ENCODE measurements at places on chromosomes 4 and X.

GRCh38 chr4:24978291-24979075 is 52.3 kb downstream of the LGI2 start:
- no peak for DNase-seq

- no peak for DNase-seq
These were observed 144.6 kb upstream of the ARHGEF9 start for GRCh38 chrX:63929608-63930007.

DNA sequence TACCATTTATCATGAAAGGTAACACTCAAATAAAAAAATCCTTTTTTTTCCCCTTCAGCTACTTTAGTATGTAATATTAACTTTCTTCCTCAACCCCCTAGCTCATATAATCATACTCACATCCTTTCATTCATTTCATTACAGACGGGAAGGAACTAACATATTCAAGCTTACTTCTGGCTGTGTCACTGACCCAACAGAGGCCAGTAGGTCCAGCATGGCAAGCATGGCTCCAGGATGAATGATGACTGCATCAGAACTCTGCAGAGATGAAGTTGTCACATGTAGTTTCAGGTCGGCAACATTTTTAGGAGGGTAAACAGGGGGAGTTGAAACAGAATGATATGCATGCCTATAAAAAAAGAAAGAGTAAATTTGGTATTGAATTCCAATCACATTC is 163.4 kb downstream of the WDFY3 start:
- no peak for DNase-seq

DNA sequence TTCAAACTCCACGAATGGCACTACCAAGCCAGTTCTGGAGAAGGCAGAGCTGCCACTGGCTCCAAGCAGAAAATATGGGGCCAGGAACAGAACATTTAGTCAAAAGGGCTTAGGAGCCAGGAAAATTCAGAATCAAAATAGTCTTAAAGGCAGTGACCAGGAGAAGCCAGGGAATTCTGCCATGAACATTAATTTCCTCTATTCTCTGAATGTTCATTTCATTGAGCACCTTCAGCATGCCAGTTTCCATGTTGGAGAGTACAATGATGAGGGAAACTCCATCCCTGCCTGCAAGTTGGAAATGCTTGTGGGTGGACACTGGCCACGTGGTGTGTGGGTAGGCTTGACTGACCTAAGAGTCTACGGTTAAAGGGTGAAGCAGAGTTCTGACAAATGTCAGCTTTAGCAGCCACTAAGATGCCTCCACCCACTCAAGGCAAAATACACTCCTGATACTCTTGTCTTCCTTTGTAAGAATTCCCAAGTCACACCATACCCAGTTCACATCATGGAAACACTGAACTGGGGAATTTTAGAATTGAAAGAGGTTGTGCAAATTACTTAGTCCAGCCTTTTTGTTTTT is 190.1 kb upstream of the C1QTNF7 start:
- DNase-seq, result no peak

DNA sequence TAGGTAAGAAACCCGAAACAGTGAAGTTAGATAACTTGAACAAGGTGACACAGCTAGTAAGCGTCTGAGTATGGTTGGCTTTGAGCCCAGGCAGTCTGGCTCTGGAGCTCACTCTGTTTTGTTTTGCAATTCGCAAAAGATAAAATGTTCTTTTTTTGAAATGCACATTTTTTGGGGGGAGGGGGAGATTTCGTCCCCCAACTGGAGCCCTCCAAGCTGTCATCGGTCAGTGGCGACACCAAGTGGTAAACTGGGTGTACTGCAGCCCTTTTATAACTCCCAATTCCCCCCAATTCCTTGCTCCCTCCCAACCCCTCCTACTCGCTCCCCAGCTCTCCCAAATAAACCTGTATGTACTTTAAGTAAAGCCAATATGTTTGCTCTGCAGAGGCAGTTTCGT is 2.8 kb upstream of the CLCN5 start:
- peak; percentile 41 for DNase-seq

DNA sequence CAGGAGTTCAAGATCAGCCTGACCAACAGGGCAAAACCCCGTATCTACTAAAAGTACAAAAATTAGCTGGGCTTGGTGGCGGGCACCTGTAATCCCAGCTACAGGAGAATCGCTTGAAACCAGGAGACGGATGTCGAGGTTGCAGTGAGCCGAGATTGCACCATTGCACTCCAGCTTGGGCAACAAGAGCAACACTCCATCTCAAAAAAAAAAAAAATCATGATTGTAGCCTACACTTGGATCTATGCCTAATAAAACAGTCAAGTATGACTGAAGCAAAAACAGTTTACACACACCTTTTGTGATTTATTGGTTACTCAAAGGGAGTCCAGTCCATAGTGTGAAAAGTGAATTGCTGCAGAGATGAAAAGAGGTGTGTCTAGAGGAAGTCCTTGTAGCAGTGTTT is 34.7 kb upstream of the TASL start:
- peak; percentile 75 for DNase-seq

DNA sequence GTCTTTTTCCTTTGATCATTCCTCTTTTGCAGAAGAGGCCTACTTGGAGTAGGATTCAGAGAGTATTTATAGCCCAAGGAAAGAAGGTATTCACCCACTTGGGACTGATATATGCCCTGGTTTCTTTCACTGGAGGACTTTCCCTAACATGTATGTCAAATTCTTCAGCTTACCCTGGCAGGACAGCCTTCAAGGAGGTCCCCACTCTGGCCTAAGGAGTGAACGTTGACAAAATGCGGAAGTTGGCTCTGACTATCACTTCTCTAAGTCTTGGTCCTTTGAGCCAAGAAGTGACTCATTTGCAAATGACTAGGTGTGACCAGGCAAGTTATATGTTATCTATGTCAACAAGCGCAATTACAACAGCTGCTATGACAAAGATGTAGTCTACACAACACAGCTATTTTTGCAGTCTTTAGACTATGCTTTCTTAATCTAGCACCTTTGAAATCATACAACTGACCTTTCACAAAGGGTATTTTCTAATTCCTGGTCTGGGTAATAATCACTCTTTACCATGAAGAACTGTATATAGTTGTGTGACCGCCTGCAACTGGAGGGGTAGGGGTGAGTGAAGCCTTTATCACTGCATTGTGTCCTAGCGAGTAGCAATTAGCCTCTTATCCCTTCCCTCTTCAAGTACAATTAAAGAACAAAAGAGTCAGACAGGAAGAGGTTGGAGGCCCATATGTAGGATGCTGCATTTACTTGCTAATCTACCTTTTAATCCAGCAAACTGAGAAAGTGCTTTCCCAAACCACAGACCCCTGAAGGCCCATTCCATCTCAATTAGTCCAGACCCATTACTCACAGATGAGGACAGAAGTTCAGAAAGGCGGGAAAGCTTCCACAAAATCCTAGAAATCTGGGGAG is 50.1 kb downstream of the RASGEF1B start:
- DNase-seq, result peak; percentile 3

- DNase-seq, result no peak
These were observed 5.9 kb downstream of the MRFAP1L1 start for GRCh38 chr4:6703786-6704185.

DNA sequence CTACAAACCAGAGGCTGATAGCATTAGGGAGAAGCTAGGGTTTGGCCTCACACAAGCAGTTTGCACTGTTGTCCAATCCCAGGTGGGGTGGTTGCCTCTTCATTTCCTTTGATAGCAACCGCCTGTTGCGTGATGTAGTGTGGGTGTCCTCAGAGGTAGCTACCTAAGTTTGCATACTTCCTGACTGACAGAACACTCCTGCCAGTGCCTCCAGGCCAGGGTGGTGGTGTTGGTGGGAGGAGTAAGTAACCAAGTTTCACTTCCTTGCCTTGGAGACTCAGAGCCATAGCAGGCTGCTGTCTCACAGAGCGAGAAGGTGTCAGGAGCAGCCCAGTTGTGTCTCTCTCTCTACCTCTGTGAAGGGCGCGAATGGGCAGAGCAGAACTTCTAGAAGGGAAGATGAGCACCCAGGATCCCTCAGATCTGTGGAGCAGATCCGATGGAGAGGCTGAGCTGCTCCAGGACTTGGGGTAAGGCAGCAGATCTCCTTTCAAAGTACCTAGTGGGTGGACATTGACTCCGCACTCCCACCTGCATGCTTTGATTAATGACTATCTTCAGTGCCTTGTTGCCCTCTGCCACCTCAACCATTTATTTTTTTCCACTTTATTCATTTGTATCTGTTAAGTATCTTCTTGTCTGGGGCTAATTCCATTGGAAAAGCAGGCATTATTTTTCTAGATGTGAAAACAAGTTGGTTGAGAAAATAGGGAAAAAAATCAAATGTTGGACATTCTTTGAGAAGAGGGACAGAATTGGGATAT is at the start of gene DAPP1:
Gene DAPP1, plus strand, starts transcription at position 283 of the 764 bp plus-strand sequence. Its CDS starts 87 bp downstream, at position 370.
- no peak for DNase-seq

GRCh38 chrX:103530545-103530944 is 11.3 kb upstream of the RAB40A start:
- DNase-seq, result no peak

DNA sequence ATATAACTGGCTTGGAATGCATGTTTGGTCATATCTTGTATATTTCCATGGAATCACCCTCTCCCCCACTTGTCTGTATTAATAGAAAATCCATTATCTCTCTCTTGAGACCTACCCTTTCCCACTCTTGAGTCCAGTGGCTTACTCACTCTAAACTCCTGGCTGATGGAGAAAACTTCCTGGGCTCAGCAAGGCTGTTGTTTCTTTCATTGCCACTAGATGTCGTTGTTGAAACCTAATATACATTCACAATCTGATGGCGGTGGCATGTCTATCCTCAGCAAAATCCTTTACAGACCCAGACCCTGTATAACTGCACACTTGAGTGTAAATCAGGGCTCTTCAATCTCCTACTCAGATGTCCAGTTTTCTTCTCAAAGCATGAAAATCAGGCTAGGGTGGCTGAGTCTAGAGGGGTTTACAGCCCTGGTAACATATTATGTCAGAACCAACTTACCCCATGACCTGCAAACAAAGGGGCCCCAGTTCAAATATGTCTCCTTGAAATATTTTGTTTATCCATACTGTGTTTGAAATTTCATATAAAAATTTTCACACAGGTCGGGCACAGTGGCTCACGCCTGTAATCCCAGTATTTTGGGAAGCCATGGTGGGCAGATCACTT is 70.0 kb upstream of the FAM241A start:
- peak; percentile 24 for DNase-seq

- no peak for DNase-seq
These were observed 151.6 kb upstream of the GPC4 start for GRCh38 chrX:133566876-133567275.

- no peak for DNase-seq
These were observed 101.9 kb upstream of the RBPJ start for GRCh38 chr4:26218677-26219605.

DNA sequence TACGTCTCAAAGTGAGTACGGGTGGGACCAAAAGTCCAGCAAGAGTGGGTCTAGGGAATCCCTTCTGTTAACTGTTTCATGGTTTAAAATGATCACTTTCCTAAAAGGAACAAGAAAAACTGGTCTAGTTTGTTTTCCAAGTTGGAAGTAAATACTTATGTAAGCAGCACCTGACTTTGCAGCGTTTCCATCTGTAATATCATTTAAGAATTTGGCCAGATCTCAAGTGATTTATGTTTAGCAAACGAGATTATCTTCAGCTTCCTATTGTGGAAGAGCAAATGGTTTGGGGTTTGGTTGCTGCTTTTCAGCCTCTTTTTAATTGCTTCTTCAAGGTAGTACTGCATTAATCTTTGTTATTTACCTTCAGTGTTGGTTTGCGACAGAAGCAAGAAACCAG is 50.4 kb downstream of the FHIP1A start:
- no peak for DNase-seq

GRCh38 chrX:133475521-133475920 is 60.2 kb upstream of the GPC4 start:
- DNase-seq, result no peak

- no peak for DNase-seq
These were observed 301.1 kb downstream of the ANK2 start for GRCh38 chr4:113350576-113350975.

DNA sequence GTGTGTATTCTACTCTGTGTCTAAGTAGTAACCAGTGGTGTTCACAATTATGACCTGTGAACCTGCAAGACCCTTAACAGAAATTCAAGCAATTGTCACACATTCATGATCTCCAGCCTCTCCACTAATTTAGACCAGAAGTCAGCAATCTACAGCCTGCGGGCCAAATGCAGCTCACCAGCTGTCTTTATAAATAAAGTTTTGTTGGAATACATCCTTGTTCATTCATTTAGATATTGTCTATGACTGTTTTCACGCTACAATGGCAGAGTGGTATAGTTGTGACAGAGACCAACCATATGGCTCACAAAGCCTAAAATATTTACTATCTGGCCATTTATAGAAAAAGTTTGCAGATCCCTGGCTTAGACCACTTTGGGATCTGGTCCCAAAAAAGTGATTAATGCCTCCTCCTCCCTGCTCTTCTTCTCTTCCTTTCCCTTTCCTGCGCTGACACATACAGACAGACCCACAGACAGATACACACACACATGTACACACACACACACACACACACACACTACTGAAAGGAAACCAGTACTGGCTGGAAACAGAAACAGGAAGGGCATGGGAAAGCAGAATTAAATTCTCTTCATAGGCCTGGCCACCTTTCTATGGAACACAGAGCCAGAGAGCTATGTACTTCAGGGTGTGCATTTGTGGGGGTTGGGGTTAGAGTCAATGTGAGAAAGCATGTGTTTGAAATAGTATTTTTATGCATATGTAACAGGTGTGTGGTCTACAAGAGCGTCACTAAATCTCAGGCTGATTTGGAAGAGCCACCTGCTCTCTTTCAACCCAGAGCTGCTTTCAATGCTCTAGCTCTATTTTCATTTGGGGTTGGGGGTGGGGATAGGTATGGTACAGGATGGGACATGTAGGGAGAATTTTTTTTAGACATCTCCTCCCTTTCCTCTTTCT is 49.7 kb upstream of the TMEM164 start:
- no peak for DNase-seq

GRCh38 chrX:13755254-13755653 is 20.7 kb downstream of the OFD1 start:
- no peak for DNase-seq

DNA sequence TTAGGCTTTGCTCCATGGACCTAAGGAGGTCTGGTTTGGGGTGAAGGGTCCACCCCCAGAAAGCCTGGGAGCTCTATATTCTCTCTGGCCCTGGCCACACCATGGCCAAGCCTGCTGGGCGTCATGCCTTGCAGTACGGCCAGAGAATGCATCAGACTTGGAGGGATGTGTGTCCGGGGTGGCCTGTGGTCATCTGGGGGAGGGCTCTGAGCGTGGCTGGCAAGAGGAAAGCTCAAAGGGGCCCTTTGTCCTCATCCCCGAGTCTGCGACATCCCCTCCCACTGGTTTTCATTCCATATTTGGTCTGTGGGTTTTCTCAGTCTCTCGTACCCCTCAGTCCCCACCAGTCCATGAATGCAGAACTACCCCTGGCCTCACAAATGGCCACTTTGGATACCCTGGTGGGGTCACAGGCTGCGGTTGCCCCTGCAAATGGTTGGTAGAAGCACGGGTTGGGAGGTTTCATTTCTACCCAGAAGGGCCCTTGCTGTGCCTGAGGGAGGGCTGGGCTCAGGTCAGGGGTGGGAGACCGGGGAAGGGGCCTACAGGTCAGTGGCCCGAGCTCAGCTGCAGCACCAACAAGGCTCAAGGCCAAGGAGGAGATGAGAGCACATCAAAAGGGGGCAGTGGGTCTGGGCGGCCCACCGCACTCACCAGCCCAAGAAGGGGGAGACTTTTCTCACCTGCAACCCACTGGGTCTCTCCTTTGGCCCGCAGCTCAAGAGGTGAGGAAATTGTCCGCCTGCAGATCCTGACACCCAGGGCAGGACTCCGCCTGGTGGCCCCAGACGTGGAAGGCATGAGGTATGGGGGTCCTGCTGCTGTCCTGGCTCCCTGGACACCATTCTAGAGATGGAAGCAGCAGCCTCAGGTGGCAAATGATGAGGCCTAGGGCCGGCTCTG is 30.2 kb downstream of the ZNF185 start:
- no peak for DNase-seq

- peak; percentile 91 for DNase-seq
These were observed 128.5 kb downstream of the BCOR start for GRCh38 chrX:39969099-39969818.
